ENCODE measurements at places on chromosomes 6 and 20. TPM values are rescaled to one million over a fixed set of nuclear protein-coding genes. Genes with fewer than 3 reads are reported as not detected.
A peak's percentile ranks its signal among the peaks of the same experiment; 100 is the strongest.

The EFCAB8 gene
- total RNA-seq: 0.27 TPM

The CD24 gene
- total RNA-seq: 0.27 TPM

The RNGTT gene
- total RNA-seq: 20.9 TPM

The BPI gene
- total RNA-seq: not detected

DNA sequence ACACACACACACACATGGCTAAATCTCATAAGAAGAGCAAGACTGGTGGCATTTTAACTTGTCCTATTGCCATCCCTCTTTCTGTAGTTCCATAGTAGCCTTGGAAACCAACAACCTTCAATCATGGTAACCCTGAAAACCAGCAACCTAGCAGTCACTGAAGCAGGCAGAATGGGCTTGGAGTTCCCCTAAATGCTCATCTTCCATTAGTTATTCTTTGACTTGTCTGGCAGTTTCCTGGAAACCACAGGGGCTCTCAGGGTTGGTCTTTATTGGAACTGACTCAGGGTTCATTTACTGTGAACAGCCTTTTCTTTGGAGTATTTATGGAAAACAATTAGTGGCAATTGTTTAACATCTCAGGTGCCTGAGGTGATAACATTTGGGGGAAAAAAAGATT lies 19.4 kb upstream of the BRPF3 start:
- peak; percentile 26 for DNase-seq

DNA sequence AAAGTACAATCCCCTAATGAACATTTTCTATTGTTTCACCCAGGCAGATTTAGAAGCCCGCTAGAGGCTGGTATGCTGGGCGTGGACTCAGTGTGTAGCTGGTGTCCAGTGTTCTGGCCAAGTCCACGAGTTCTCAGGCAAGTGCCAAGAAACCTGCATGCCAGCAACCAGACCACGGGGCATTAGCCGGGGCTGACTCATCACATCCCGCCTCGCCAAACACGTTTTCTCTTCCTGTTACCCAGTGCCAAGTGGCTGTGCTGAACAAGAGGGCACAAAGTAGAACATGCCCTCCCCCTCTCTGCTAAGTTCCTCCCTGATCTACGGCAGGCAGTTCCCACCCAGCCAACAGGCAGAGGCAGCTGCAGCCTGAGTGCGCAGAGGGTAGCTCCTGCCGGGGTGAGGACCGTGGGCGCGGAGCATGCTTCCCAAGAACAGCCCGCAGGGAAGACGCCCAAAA lies 29.6 kb downstream of the RAMACL start:
- no peak for DNase-seq

GRCh38 chr6:41275489-41275888 lies 11.0 kb downstream of the TREM1 start:
- no peak for DNase-seq

DNA sequence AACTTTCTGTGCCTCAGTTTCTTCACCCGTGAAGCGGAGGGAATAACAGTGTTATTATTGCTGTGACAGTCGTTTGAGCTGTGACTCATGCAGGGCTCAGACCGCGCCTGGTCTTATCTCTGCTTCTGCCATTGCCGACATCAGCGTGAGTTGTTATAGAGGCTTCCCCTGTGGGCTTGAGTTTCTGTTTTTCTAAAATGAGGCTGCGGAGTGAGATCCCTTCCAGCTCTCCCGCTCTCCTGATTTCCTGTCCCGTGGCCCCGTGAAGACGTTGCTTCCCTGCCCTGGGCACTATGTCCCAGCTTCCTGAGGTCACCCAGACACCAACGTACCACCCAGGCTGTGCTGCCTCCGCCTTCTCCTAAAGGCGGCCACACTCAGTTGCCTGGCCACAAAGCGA lies 278.5 kb downstream of the BMP7 start:
- no peak for DNase-seq

- no peak for DNase-seq
These were observed 4.4 kb downstream of the CD83 start for GRCh38 chr6:14121936-14122344.

- no peak for DNase-seq
These were observed 35.5 kb upstream of the FAM184A start for GRCh38 chr6:119113961-119114360.

GRCh38 chr20:35360033-35360432 lies 51.7 kb downstream of the UQCC1 start:
- DNase-seq: no peak

- no peak for DNase-seq
These were observed 43.7 kb downstream of the DAAM2 start for GRCh38 chr6:39835821-39836295.

GRCh38 chr6:100979267-100979666 lies 98.1 kb upstream of the ASCC3 start:
- DNase-seq: no peak

The RFX6 gene
- total RNA-seq: not detected

The GGTLC1 gene
- total RNA-seq: not detected

- DNase-seq: no peak
These were observed 367.3 kb upstream of the POU3F2 start for GRCh38 chr6:98467091-98467490.

DNA sequence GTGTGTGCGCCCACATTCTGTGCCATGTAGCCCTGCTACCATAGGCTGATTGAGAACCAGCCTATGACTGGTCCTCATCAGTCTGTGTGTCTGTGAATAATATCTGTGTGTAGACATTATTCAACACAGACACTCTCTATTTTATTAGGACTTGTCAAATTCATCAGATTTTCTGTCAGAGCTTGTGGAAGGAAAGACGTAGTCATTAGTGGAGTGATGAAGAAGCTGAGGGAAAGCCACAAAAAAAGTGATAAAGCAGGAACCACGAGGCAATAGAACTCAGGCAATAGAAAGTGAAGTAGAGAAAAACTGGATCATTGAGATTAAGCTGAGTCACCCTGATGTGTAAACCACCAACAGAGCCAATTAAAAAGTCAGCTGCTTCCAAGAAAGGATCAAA lies 122.2 kb upstream of the MARCKS start:
- DNase-seq: no peak

The PROCR gene
- total RNA-seq: 4.5 TPM

DNA sequence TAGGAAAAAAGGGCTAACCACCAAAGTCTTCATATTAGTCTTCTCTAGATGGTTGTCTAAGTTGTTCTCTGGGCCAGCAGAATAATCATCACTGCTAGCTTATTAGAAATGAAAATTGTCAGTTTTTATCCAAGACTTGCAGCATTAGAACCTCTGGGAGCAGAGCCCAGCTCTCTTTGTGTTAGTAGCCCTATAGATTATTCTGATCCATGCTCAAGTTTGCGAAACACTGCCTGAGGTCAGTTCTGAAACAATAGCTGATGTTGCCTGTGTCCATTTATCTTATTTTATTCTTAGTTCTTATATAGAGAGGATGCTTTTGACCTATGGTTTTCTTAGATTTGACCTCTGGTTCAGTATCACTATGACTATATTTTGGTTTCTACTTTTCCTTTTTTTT lies 66.9 kb downstream of the BCKDHB start:
- no peak for DNase-seq

DNA sequence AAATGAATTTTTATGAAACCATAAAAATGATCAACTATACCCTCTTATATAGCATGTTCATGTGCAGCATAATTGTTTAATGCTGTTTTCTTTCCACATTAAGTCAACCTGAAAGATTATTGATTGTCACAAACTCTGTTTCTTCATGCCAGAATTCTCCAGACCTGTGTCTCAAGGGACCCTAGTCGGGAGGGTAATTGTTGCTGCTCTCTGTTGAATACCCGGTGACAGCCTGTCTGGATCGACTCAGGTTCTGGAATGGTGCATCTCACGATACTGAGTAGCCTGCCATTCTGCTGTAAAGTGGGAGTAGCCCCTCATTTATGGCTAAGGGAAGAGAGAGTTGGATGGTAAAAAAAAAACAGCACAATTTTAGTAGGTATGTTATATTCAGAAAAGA lies 449.9 kb upstream of the SOX4 start:
- DNase-seq: no peak

- peak; percentile 68 for DNase-seq
These were observed 81.3 kb upstream of the CCDC28A start for GRCh38 chr6:138692058-138692977.

GRCh38 chr6:33116841-33117711 lies 41.3 kb downstream of the HLA-DPB1 start:
- no peak for DNase-seq

- no peak for DNase-seq
These were observed 41.3 kb downstream of the IRAK1BP1 start for GRCh38 chr6:78908621-78909020.

DNA sequence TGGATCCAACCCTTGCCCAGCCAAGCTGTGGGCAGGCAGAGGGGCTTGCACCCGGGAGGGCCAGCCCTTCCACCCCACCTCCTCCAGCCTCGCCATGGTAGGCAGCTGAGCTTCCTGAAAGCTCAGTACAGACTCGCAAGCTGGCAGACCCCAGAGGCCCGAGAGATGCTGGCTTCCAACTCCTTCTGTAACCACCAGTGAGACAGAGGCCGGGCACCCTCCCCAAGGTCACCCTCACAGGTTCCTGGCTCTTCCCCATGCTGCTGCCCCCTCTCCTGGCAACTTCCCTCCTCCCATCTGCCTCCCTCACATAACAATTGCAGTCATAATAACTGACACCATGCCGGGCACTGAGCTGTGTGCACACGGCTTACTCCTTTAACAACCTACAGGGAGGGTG lies 26.2 kb upstream of the NOL4L start:
- DNase-seq: no peak

DNA sequence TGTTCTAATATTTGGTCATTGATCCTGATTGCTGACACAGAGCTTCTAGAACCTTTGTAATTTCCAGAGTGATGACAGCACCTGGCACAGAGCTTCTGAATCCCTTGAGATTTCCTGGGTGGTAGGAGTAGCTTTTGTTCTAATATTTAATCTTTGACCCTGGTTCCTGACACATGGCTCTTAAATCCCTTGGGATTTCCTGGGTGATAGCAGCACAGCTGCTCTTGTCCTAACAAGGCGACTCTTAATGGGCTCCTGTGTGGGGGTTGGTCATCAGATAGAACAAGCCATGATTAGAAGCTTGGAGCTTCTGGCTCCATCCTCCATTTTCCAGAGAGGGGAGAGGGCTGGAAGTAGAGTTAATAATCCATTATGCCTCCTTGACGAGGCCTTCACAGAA lies 18.4 kb downstream of the GMPR start:
- DNase-seq: no peak

- no peak for DNase-seq
These were observed 273.8 kb upstream of the AGPAT4 start for GRCh38 chr6:161547617-161548016.

- peak; percentile 11 for DNase-seq
These were observed 540 bp upstream of the RBM24 start for GRCh38 chr6:17280552-17281090.

GRCh38 chr6:118867181-118867580 lies 26.8 kb upstream of the ASF1A start:
- no peak for DNase-seq

Measured in activated naive CD8-positive, alpha-beta T cell treated with anti-CD3 and anti-CD28 coated beads for 36 hours (primary cell).